Left cardiac atrium (tissue), 4 donors: ENCODE measurements at places on chromosomes 7 and 10. TPM values are rescaled to one million over a fixed set of nuclear protein-coding genes. Genes with fewer than 3 reads are reported as not detected.

The ZEB1 gene
- 74.7 TPM for total RNA-seq

The TMEM176B gene
- total RNA-seq, result 241 TPM

The CTAGE6 gene
- total RNA-seq, result 0.12 TPM

The MMD2 gene
- total RNA-seq, result not detected

The PDZD7 gene
- total RNA-seq, result 0.44 TPM

The NPY4R gene
- 0.58 TPM for total RNA-seq

The SUN3 gene
- not detected for total RNA-seq

The CDC14C gene
- total RNA-seq, result not detected

The CDH23 gene
- 4.7 TPM for total RNA-seq

DNA sequence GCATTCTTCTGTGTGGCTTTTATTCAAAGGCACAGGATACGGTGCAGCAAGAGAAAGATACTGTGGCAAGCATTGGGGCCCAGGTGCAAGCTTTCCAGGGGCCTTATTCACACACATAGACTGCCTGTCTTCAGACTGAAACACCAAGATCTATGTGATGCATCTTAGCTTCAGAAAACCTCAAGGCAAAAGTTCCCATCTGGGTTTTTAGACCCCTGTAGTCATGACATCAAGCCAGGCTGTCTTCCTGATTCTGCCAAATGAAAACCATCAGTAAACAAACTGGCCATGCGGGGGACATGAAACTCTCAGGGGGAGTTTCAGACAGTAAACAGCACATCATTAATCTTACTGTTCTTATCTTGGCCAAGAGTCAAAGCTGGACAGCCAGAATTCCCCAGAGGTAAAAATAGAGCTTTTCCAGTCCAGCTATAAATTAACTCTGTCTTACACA lies 9.8 kb downstream of the AGBL3 start:
- DNase-seq, result no peak

DNA sequence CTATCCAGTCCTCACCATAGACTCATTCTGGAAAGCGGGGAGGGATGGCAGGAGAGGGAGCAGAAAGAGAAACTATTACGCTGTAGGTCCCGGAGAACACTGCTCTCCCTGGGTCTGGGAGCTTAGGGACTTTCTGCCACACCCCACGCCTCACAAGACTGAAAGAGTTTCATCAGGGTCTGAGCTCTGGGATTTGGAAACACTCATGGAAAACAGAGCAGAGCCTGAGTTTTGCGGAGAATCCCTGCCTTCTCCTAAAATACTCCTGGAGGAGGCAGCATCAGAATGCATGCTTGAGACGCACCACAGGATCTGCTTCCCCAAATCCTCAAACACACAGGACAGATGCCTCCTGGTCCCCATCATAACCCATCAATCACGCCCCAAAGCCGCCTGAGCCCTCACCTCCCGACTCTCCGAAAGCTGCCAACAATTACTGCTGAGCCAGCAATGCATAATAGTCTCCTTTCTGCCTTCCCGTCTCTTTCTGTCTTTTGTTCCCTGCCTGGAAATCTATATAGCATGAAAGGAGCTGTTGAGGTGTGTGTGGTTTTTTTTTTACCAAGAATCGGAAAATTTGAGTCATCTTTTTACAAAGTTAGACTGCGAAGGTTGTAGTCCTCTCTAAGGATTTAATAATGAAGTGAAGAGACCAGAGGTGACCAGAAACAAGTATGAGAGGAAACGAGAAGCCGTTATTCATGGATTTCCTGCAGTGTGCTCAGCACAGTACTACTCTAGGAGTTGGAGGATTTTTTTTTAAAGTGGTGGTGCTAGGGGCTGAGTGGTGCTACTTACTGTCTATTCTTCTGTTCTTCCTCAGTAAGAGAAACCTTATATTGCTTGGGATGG lies 37.7 kb downstream of the ASB13 start:
- DNase-seq, result no peak

DNA sequence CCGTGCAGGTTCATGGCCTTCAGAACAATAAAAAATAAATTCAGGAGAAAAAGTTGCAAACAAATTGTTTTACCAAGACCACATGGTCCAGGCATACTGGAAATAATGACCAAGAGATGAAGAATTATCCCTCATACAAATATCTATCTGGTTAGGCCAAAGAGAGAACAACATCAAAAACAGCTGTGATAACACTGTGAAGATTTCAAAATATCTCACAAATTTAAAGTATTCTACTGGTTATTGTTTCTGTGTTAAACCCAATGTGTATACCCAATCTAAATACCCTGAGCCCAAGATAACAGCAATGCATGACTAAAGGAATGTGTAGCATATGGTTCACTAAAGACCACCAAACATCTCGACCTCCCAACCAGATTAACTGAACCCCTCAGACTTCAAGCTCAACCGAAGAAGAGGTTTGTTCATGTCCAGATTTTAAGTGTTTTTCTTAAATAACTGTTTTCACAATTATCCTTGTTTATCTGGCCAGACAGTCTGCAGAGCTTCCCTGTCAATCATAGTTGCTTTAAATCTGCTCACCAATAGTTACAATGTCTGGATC lies 10.9 kb downstream of the OR9A2 start:
- DNase-seq, result no peak

GRCh38 chr10:119177708-119178371 lies 772 bp downstream of the PRDX3 start:
- DNase-seq, result no peak

DNA sequence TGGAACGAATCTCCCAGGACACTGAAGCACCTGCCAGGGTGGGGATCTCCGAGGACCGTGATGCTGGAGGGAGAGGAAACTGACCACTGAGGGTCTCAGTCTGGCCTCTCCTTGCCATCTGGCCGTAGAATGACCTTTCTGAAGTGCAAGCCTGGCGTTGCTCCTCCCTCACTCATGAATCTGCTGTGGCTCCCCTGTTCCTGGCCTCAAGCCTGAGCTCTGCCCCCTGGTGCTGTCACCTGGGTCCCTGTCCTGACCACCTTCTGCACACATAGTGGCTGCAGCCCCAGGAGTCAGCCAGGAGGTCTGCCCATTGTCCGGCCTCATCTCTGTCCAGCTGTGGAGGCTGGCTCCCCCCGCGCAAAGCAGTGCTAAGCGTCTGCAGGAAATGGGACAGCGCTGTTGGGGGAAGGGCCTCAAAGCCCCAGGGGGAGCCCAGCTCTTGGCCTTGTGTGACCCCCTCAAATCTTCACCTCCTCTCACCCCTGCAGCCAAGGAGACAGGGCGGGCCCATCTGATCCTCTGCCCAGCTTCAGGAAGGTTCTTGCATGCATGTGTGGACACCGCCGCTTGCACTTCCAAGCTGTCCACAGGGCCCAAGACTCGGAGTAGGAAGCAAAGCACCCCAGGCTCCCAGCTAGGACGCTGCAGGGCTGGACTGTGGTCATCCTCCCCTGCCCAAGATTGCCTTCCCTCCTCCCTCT lies 65.7 kb downstream of the MYL10 start:
- DNase-seq, result no peak

- no peak for DNase-seq
Observed at GRCh38 chr7:75689246-75690099, 49.3 kb downstream of the HIP1 start.

GRCh38 chr10:97278491-97278989 lies 13.9 kb downstream of the ARHGAP19 start:
- DNase-seq, result no peak

- DNase-seq, result no peak
Observed at GRCh38 chr7:27097686-27098577, 2.1 kb upstream of the HOXA1 start.

GRCh38 chr7:371779-372545 lies 82.0 kb downstream of the FOXL3 start:
- peak; percentile 11 for DNase-seq

DNA sequence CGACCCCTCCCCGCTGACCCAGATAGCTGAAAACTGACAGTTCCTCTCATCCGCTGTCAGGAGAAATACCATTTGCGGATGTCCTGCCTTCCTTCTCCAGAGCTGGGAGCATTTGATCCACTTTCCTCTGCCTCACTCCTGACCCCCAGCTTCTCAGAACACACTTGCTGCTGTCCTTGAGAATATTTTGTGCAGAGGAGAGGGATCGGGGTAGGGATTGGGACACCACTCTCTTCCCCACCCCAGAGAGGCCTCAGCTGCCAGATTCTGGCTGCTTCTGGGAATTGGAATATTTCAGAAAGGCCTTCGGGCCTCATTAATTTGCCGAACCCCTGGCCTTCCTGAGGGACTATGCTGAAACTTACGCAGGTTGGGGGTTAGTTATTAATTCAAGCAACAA lies 97.0 kb downstream of the C10orf105 start:
- DNase-seq, result no peak

- no peak for DNase-seq
Observed at GRCh38 chr10:35911233-35911632, 269.1 kb upstream of the FZD8 start.

- DNase-seq, result no peak
Observed at GRCh38 chr10:14220026-14220425, 110.7 kb downstream of the FRMD4A start.

DNA sequence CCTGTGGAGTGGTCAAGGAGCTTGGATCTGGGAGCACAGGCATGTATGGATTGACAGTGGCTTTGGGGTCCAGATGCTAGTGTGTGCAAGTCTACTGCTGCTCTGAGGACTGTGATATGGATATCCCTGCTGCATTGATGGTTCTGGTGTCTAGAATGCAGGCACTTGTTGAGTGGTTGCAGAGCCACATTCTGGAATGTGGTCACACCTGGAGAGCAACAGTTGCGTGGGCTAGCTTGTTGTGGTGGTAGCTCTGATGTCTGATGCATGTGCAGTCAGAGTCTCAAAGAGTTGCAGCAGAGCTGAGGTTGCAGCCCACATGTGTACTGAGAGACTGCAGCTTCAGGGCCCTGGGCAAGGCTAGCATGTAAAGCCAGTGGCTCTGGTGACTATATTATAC lies 43.2 kb downstream of the CCDC7 start:
- no peak for DNase-seq

DNA sequence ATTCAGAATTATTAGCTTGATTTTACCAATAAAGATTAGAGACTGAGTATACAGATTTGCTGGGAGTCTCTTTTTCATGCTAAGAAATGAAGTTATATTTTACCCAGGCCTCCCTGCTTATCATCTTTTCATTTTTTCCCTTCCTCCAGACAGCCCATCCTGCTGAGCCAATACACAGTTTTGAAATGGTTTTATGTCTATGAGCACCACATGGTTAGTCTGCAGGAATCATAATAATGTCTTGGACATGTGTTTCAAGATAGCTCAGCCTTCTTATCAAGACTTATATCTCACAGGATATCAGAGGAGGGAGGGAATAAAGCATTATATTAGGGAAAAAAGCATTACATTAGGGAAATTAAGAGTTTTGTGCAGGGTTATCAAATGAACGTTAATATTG lies 157.1 kb downstream of the EXOC4 start:
- no peak for DNase-seq

DNA sequence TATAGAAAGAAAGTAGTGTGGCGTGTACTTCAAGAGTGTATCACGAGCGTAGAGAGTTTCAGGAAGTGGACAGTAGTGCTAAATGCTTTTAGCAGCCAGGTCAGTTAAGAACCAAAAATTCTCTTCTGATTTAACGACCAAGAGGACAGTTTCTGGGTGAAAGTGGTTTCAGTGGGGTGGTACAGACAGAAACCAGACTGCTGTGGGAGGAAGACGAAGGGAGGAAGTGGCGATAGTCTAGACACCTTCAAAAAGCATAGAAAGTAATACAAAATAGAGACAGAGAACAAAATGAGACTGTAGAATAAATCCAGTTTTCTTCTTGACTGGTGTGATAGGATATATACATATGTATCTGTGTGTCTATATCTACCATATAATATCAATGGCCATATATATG lies 93.5 kb downstream of the MBL2 start:
- no peak for DNase-seq

DNA sequence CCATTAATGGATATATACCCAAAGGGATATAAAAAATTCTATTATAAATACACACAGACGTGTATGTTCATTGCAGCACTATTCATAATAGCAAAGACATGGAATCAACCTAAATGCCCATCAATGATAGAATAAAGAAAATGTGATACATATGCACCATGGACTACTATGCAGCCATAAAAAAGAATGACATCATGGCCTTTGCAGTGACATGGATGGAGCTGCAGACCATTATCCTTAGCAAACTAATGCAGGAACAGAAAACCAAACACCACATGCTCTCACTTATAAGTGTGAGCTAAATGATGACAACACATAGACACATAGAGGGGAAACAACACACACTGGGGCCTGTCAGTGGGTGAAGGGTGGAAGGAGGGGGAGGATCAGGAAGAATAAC lies 33.0 kb downstream of the POLR1F start:
- DNase-seq, result no peak

- DNase-seq, result no peak
Observed at GRCh38 chr7:121544726-121545125, 148.6 kb upstream of the FAM3C start.

DNA sequence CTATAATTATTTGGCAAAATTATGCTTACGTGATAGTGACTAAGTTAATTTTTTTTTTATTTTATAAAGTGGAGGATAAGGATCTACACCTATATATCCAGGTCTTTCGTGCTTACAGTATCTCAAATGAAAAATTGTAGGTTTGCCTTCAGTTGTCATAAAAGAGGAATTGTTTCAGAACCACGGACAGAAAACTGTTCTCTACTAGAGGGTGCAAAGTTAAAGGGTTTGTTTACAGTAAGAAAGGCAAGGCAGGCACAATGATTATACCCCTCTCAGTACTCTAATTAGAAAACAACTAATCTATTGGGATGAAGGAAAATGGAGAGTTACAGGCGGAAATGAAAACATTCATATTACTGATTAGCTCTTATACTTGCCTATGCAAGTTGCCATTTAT lies 1.5 kb downstream of the PCLO start:
- no peak for DNase-seq

GRCh38 chr7:47204709-47205108 lies 377.2 kb downstream of the TNS3 start:
- no peak for DNase-seq

GRCh38 chr10:79446758-79447084 lies 1.3 kb upstream of the ZCCHC24 start:
- DNase-seq, result peak; percentile 80

- DNase-seq, result no peak
Observed at GRCh38 chr7:71707041-71707440, 575.1 kb downstream of the GALNT17 start.

GRCh38 chr10:59991661-59992060 lies 85.3 kb upstream of the CCDC6 start:
- no peak for DNase-seq

DNA sequence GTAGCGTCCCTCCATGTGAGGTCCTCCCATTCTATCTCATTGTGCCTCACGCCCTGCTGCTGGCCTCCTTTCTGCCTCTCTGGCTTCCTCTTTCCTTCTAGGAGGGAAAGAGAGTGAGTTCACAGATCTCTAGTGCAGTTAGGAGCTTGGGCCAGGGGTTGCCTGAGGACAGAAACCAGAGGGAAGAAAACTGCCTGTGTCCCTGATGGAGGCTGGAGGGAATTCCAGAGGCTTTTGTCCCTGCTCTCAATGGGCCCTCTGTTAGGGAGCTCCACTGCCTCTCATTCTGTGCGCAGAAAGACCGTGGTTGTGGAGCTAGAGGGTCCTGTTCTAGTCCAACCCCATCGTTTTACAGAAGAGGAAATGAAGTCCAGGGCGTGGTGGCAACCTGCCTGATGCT lies 4.6 kb downstream of the MARVELD1 start:
- no peak for DNase-seq

GRCh38 chr7:157018328-157018996 lies 8.0 kb upstream of the MNX1 start:
- DNase-seq, result no peak
